ENCODE measurements at places on chromosomes 16 and 17. TPM values are rescaled to one million over a fixed set of nuclear protein-coding genes. Genes with fewer than 3 reads are reported as not detected.

Gene ZFPM1
- 23.8 TPM for polyA plus RNA-seq

Gene RRAD
- polyA plus RNA-seq = 52.5 TPM

Gene ADORA2B
- 0.32 TPM for polyA plus RNA-seq

Gene FOXN1
- not detected for polyA plus RNA-seq

Gene PAGR1
- polyA plus RNA-seq = 60.9 TPM

Gene CACNG4
- polyA plus RNA-seq = 0.29 TPM

Gene RCVRN
- polyA plus RNA-seq = 0.13 TPM

- no peaks in the 10 kb centered on the region for H3K27me3 ChIP-seq
- peak; percentile 83 for DNase-seq
- H3K4me3 ChIP-seq = no peak overlapping the region
- H3K4me1 ChIP-seq = peaks cover 9% of the 10 kb centered on the region
- peaks cover 13% of the 10 kb centered on the region for H3K36me3 ChIP-seq
Observed at GRCh38 chr16:56513972-56514371, 5.9 kb downstream of the BBS2 start.

DNA sequence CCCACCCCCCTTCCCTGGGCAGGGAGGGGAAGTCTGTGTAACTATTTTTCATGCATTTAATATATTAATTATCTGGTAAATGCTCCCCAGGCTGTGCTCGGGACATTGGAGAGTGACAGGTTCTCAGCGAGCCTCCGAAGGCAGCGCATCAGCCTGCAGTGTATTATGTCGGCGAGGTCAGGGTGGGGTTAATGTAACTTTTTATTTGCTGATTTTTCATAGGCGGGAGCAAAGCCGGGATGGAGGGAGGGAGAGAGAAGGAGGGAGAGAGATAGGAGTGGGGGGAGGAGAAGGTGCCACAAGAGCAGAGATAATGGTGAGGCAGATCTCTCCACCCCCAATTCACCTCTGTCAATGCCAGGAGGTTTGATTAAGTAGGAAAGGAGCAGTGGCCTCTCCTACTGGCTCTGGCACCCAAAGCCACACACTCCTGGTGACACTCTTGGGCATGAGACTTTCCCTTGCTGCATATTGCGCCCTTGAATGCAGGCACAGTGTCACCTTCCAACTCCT is 104.0 kb downstream of the MRM1 start:
- H3K36me3 ChIP-seq = no peaks in the 10 kb centered on the region
- no peak overlapping the region for H3K4me3 ChIP-seq
- no peaks in the 10 kb centered on the region for H3K4me1 ChIP-seq
- peaks cover 5% of the 10 kb centered on the region for H3K27me3 ChIP-seq

DNA sequence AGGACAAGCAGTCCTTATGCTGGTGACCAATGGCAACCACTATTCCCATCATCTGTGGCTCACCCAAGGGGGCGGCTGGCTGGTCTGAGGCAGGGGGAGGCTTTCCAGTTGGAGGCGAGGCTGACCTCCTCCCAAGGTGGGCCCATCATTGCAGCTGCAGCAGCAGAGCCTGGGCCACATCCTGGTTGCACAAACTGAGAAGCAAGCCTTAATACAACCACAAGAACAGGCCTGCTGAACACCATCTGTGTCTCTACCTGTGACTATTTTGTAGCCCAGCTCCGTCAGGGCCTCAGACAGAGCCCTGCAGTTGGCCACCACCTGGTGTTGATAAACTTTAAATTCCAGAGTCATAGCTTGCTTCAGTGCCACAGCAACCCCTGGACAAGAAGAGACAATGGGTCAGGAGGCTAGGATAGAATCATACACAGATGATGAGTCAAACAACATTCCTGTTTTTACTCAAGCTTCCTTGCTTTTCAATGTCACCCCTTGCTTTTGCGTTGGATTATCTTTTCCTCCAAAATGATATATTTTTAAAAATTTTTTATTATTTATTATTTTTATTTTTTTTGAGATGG is 17.9 kb downstream of the SMCR8 start:
- no peaks in the 10 kb centered on the region for H3K4me1 ChIP-seq
- no peak overlapping the region for H3K4me3 ChIP-seq
- H3K27ac ChIP-seq = no peak overlapping the region
- H3K27me3 ChIP-seq = no peaks in the 10 kb centered on the region

GRCh38 chr16:77540646-77541045 is 105.8 kb upstream of the ADAMTS18 start:
- H3K27ac ChIP-seq = no peak overlapping the region
- H3K27me3 ChIP-seq = no peaks in the 10 kb centered on the region
- DNase-seq = no peak
- H3K4me1 ChIP-seq = no peaks in the 10 kb centered on the region
- no peaks in the 10 kb centered on the region for H3K36me3 ChIP-seq

DNA sequence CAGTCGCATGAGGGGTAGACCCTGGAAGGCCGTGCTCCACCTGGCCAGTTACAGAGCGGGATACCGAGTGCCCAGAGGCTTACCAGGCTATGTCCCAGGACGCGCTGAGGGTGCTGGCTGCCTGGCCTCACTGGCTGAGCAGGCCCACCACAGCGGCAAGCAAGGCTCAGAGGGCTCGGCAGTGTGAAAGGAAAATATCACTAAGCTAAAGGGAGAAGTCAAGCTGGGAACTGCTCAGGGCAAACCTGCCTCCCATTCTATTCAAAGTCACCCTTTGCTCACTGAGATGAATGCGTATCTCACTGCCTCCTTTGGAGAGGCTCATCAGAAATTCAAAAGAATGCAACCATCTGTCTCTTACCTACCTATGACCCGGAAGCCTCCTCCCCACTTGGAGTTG is 37.4 kb downstream of the CCDC57 start:
- no peaks in the 10 kb centered on the region for H3K27me3 ChIP-seq
- no peaks in the 10 kb centered on the region for H3K4me1 ChIP-seq
- peaks cover 11% of the 10 kb centered on the region for H3K36me3 ChIP-seq
- no peak overlapping the region for H3K4me3 ChIP-seq

GRCh38 chr16:68506331-68507053 is 32.6 kb upstream of the ZFP90 start:
- no peak for DNase-seq
- no peak overlapping the region for H3K4me3 ChIP-seq
- H3K27me3 ChIP-seq = no peaks in the 10 kb centered on the region
- no peak overlapping the region for H3K27ac ChIP-seq
- no peaks in the 10 kb centered on the region for H3K36me3 ChIP-seq

DNA sequence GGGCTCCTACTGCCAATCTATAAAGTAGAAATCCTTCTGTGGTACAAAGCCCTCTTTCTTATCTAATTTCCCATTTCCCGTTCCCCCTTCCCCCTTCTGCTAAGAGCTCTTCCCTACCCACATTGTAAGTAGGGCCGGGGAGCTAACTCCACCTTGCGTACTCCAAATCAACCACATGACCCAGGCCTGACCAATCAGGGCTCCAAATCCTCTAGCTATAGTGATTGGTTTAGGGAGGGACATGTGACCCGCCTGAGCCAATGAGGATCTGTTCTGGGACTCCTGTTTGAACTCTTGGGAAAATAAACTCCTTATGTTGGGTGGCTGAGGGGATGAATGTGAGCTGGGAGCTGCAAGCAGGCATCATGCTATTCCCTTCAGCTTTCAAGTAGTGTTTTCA is 40.9 kb upstream of the MEOX1 start:
- H3K27me3 ChIP-seq = no peaks in the 10 kb centered on the region
- no peak overlapping the region for H3K4me3 ChIP-seq
- DNase-seq = no peak
- H3K4me1 ChIP-seq = no peaks in the 10 kb centered on the region
- H3K36me3 ChIP-seq = no peaks in the 10 kb centered on the region
- H3K27ac ChIP-seq = no peak overlapping the region

DNA sequence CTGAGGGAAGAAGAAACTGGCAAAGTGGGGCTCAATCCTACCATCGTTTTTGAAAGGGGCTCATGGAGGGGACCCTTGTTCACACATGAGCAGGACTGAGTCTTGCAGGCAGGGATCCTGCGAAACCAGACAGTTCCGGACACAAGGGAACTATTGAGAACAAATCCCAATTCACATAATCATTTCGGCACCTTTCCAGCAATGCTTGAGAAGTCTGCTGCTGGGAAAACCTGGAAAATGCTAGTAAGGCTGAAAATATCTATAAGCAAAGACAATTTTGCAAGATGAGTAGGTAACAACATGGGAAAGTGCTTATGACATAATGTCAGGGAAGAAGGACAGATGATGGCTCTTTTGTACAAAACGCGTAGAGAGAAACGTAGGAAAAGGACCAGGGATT is 52.1 kb upstream of the BPTF start:
- H3K4me1 ChIP-seq = no peaks in the 10 kb centered on the region
- no peak overlapping the region for H3K4me3 ChIP-seq
- DNase-seq = no peak

DNA sequence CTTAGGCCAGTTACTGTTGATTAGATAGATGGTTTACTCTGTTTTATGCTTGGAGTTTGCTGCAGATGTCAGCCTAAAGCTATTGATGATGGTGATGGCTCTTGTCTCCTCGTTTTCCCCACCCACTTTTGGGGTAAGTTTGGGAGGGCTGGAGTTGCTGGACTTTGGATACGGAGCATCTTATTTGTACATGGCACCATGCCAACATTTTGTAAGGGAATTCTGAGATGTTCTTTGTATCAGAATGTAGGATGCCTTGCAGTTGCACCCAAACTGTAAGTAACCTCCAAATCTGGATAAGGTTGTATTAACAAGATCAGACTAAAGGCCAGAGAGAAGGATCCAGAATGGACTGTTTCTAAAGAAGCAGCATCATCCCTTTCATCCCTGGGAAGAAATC is 551.9 kb upstream of the ZFHX3 start:
- no peaks in the 10 kb centered on the region for H3K27me3 ChIP-seq
- no peak overlapping the region for H3K4me3 ChIP-seq
- no peaks in the 10 kb centered on the region for H3K4me1 ChIP-seq
- no peaks in the 10 kb centered on the region for H3K36me3 ChIP-seq
